ENCODE measurements at places on chromosomes 11 and 22.

GRCh38 chr11:115054570-115055538 is 376.5 kb downstream of the NXPE2 start:
- no peak for DNase-seq

DNA sequence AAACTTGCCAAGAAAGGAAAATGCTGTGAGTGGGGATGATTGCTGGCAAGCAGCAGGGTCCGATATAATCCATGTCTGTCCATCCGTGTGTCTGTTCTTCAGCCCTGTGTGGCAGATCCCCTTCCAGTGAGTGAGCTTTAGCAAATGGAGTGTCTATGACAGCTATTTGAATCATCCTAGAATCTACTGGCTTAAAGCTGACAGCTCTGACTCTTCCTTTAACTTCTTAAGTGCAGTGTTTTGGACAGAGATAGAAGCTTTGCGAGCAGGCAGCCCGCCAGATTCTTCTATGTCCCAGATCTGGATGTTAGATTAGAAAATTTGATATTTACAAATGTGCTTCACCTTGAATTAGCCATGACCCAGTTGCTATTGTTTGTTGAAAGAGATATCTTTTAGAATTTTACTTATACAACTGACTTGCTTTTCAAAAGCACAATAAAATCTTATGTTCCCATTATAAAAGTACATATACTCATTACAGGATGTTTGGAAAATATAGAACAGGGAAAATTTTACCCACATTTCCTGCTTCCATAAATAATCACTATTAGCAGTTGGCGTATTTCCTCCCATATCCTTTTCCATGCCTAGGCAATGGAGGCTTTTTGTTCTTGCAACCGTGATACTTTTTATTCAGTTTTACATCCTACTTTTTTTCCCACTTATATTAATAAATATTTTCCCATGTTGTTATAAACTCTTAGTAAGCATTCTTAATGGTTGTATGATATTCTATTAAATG is 124.5 kb downstream of the COMMD9 start:
- DNase-seq: no peak

DNA sequence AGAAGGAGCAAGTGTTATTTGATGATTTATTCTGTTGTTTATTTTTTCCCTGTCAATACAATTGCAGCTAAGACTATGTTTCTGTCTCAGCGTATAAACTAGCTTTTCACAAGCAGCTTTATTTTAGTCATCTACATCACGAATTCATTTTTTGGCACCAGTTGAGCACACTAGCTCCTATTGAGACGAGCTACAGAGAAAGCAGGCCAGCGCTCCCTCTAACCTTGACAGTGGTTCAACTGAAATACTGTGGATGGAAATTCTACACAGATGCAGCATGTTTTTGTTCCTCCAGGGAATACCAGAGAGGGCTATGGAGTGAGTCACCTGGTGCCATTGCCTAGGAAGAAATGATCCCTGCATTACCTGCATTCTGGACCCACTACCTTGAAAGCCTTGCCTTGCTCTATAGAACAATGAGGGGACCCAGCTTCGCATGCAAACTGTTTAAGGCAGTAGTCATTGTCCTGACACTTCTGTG is 108.2 kb upstream of the ARHGAP42 start:
- DNase-seq: no peak

DNA sequence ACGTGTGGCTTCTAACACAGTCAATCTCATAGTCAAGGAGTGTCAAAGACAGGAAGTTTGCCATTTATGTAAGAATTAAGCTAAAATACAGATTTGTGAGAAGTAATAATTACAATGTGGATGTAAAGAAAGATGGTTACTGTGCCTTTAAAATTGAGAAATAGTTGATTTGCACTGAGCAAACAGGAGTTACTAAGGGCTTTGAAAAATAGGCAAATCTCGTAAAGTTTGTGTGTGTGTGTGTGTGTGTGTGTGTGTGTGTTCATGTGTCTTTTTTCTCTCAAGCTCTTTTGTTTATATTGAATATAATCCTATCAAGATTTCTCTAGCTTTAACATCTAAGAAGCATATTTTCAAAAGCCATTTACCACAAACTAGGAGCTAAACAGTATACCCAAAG is 2284.5 kb downstream of the LRRC4C start:
- no peak for DNase-seq

- DNase-seq: no peak
Measured at GRCh38 chr11:6142936-6143335, 27.2 kb downstream of the OR52B2 start.

- no peak for DNase-seq
Measured at GRCh38 chr11:125910226-125910849, 6.0 kb downstream of the DDX25 start.

- DNase-seq: no peak
Measured at GRCh38 chr22:33807470-33807869, 112.8 kb downstream of the LARGE1 start.

GRCh38 chr11:105838668-105839384 is 183.2 kb downstream of the MSANTD4 start:
- DNase-seq: no peak

GRCh38 chr11:8527939-8528338 is 66.1 kb downstream of the STK33 start:
- DNase-seq: no peak

- DNase-seq: no peak
Measured at GRCh38 chr22:40805239-40805638, 13.9 kb downstream of the SLC25A17 start.

- peak; percentile 90 for DNase-seq
Measured at GRCh38 chr22:37079668-37080171, 28.2 kb downstream of the KCTD17 start.

DNA sequence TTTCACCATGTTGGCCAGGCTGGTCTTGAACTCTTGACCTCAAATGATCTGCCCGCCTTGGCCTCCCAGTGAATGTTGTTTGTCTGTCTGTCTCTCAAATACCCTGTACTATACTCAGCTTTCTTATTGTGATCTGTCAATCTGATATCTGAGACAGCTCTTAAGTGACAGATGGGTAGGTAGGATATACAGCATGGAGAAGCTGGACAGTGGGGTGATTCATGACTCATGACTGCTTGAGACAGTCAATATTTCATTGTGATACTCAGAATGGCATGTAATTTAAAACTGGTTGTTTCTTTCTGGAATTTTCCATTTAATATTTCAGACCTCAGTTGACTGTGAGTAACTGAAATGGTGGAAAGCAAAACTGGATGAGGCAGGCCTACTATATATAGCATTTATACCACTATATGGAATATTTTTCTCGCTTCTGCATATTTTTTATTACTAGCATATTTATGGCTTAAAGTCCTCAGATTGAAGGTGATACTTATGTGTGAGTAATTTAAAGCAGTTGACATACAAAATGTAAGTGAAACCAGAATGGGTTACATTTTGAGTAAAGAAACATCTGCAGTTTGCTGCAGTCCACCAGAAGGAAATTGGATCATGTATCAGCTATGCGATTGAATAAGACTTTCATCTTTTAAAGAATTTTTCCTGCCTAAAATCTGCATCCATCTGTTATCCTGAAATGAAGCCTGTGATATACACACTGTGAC is 22.3 kb downstream of the ARHGAP42 start:
- no peak for DNase-seq

DNA sequence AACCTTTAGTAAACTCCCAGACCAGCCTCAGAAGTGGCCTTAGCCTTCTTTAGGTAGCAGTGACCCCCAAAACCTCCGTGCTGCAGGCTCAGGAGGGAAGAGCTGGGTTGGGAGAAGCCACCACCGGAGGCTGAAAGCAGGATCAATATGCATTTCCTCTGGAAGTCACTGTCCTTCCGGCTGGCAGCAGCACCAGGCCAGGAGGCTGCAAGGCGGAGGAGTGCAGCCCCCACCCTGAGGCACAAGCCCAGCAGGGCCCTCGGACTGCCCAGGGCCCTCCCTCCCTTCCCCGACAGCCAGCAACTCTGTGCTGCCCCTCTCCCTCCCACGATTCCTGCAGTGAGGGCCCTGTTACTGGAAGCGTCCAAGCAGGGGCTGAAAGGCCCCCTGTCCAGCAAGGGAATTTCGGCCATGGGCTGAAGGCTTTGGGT is 3.2 kb upstream of the NRXN2 start:
- no peak for DNase-seq

DNA sequence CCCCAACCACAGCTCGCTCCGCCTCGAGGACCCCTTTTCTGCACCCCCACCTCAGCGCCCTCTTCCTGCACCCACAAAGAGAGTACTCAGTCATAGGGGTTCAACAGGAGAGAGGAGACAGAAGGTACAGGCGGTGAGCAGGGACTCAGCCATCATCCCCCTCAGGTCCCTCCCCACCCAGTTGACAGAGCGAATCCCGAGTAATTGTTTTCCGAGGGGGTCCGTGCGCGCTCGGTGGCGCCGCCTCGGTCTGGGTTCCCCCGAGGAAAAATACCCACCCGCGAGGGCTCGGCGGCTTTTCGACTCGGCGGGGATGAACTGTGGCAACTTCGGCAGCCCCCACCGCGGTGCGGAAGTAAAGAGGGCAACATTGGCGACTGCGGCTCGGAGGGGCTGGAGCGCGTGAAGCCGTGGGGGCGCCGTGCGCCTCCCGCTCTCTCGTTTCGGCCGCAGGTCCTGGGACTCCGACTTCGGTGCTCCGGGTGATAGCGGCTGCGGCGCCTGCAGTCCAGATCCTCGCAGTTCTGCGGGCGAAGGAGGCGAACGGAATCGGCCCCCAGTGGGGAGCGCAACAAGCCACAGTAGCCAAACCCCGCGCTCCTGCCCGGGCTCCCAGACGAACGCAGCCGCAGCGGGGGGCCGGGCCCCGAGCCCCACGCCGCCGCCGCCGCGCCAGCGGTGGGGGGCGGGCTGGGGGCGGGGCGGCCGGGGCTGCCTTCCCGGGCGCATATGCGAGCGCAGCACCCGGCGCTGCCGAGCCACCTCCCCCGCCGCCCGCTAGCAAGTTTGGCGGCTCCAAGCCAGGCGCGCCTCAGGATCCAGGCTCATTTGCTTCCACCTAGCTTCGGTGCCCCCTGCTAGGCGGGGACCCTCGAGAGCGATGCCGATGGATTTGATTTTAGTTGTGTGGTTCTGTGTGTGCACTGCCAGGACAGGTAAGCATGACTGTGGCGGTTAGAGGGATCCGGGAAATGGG is at the start of gene NELL1:
Gene NELL1 (plus strand): TSS at position 743 of the 976 bp plus-strand sequence.
- DNase-seq: no peak

DNA sequence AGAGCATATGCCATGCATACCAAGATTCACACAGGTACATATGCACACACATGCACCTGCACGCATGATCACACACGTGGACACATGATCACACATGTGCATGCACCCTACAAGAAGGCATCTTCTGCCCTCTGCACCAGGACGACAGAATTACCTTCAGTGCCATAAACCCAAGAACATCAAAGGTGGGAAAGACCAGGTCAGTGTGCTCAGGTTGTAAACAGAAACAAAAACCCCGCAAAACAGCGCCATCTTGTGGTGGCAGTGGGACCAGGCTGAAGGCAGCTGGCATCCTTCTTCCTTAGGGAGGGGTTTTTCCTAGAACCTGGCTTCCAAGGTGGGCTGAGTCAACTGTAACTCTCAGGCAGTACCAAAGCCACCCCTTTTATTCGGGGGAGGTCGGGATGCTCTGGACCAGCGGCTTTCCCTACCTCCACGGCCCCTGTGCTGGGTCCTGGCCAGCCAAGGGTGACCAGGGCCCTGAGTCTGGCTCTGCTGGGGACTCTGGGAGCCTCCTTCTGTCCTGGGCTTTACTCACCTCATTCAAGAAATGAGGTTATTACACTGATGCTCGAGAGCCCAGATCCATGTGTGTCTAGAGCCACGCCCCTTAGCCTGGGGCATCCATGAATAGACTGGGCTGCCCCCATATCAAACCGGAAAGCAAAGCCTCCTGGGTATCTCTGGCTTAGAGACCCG is 69.4 kb upstream of the FGF3 start:
- peak; percentile 89 for DNase-seq

GRCh38 chr11:90189011-90189410 is 33.8 kb downstream of the CHORDC1 start:
- DNase-seq: no peak

DNA sequence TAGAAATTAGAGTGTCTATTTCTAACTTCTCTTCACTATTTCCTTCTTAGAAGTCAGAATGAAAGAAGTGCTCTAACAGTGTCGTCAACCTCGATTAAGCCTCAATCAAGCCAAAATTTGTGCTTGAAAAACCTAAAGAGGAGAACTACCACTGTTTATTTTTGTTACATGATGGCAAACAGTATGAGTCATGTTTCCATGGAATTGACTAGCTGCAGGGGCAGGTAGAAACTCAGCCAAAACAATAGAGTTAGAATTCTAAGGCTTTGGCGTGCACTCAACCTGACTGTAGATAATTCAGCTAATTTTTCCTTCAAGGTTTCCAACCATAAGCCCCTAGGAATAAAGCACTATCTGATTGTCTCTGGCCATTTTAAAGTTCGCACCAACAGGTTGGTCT is 415.9 kb downstream of the ETS1 start:
- no peak for DNase-seq

GRCh38 chr11:44985721-44986120 is 35.0 kb upstream of the TP53I11 start:
- peak; percentile 53 for DNase-seq

DNA sequence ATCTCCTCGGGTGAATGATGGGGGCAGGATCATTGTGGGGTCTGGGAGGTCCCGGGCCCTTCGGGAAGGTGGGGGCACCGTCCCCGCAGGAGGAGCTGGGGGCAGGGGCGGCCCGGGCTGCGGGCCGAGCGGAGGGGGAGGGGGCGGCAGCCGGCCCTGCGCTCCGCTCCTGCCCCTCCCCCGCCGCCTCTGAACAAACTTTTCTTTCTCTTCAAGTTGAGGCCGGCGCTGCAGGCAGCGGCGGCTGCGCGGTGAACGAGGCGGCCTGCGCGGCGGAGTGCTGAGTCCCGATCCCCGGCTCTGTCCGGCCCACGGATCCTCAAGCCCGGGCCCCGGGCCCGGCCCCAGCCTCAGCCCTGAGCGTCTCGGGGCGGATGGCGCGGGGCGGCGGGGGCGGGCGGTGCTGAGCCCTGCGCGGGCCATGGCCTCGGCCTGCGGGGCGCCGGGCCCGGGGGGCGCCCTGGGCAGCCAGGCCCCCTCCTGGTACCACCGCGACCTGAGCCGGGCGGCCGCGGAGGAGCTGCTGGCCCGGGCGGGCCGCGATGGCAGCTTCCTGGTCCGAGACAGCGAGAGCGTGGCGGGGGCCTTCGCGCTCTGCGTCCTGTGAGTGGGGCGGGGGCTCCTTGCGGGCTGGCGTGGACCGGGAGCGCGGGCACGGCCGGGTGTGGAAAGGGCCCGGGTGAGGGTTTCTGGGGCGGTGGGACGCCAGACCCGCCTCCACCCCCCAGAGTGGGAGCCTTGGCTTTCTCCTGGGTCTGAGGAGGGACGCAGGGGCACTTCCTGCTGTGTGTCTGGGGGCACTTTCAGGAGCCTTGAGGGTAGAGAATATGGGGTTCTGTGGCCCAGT is at the start of gene INPPL1:
Gene INPPL1 (plus strand): TSS at position 204 of the 847 bp plus-strand sequence. CDS start 218 bp downstream, at position 422.
- DNase-seq: peak; percentile 79

DNA sequence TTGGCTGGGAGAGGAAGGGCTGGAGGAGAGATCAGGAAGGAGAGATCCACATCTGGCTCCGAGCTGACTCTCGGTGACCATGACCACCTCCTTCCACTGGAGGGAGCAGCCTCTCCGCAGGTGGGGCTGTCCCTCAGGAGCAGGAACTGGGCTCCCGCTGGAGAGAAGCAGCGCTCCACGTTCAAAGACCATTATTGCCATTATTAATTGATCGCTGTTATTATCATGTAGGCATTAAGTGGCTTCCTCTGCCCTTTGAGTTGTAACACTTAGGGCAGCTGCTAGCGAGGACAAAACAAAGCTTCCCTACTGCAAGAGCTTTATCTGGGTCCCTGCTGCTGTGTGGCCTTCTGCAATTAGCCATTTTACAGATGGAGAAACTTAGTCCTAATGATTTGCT is 251.9 kb downstream of the ST3GAL4 start:
- no peak for DNase-seq
